ENCODE measurements at places on chromosomes 4 and X.

- no peak for DNase-seq
These were observed 2532.5 kb downstream of the ARAP2 start for GRCh38 chr4:33711826-33712225.

- DNase-seq = no peak
These were observed 449.1 kb downstream of the BCOR start for GRCh38 chrX:39648548-39649254.

DNA sequence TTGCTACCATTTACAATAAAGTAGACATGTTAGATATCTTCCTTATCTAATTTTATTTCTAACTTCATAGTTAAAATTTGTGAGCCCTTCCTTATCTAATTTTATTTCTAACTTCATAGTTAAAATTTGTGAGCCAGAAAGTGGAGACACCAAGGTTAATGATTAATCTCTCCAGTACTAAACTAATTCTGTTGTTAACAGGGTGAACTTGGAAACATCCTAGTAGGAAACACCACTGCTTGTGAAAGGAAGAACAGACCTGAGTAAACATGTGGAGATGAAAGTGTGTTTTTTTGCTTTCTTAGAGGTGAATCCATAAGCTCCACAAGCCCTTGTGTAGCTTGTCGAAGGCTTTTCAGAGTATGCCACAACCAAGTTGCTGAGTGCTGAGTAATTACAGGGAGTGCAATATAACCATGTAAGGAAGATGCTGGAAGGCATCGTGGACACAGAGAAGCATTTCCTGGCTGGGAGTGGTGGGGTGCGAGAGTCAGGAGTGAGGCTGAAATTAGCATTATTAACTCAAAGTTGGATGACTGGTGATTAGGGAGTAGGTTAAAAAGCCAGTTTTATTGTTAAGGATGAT, 118.6 kb upstream of the NEIL3 start:
- DNase-seq = no peak

DNA sequence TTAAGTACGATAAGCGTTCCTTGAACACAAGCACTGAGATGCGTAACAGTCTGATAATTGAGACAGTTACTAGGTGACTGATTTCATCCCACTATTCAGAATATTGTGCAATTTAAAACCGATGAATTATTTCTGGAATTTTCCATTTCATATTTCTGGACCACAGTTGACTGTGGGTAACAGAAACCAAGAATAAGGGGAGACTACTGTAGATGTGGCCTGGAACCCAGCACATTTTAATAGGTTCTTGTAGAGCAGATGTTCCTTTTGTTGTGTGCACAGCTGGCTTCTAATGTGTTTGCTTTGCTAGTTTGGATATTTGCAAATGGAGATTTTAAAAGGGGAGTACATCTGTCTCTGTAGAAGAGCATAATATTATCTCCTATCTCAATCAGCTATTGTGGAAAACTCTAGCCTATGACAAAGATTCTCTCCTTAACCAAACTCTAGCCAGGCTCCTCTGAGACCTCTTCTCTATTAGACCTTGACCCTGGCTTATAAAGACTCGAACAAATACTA, 16.4 kb downstream of the NAAA start:
- DNase-seq = no peak

DNA sequence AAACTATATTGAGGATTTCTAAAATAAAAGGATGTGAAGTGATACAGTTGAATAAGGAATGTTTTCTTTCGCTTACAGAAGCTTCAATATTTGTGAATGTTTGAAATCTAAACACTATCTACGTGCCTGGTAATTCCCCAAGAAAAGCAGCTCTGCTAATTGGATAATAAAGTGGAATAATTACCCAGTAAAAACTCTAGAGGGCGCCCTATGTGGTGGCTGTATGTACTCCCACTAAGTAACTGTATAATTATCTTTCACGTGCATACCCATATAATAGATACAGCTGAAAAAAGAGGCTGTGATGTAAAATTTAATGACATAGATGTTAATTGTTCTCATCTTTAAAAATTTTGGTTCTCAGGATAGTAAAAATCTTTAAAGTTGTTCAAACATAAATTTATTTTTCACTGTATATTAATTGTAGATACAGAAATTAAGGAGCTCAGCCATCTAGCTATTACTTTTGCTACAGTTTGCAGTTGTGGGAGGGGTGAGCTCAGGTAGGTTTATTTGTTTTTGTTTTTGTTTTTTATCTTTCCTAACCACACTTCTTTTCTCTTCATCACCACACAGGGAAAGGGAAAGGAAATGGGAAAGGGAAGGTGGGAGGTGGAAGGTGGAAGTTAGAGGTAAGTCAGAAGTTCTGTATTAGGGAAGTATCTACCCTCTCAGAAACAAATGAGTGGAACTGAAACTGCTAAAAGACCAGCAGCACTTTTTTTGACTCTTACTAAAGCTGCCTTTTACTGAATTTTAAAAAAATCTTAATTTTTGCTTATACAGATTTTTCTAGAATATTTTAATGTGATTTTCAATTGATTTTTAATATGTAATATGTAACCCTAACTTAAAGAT, 151.7 kb upstream of the RPS6KA6 start:
- peak; percentile 0 for DNase-seq

All from HepG2 (cell line).